ENCODE measurements at places on chromosomes 3 and 15.

GRCh38 chr3:31758322-31758965 is 222.6 kb downstream of the OSBPL10 start:
- no peak for DNase-seq

DNA sequence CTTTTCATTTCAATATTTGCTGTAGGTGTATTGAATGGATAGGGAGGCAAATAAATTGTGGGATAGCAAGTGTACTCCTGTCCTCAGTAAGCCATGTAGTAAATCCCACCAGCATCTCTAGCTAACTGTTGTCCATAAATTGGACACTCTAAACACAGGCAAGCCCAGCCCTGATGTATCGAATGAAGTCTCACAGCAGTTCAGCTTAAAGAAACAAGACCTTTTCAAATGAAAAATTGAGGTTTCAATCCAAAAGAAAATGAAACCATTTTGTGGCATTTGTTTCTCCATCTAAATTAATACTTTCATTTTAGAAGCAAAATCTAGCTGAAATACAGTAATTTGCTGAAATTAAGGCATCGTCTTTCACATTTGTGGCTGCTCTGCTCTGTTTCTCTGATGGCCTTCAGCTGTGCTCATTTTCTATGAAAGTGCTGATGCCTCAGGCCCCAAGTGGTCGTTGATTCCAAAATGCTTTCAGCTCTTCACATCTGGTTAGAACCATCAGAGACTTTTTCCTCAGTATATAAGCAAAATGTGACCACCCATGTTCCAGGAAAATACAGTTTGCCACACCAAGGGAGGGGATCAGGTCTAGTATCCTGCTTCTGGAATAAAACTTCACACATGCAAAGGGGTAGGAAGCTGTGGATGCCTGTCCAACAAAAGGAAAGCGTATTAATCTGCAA is 245.0 kb downstream of the ZMAT3 start:
- no peak for DNase-seq

GRCh38 chr3:69684309-69684961 is 54.8 kb upstream of the MITF start:
- DNase-seq, result no peak

DNA sequence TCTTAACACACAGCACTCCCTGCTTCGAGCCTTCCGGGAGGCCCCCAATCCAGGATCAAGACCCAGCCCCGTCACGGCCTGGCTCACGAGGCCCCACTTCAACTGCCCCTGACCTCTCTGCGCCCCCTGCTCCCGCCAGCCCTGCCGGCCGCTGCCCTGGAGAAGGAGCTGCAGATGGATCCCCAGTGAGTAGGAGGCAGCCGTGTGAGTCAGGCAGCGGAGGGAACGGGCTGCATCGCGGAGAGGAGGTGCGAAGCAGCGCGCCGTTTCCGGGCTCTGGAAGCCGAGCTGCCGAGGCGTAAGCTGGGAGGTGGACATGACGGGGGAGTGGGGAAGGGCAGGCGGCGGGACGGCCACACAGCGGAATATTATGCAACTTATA is 133.4 kb downstream of the TPRA1 start:
- no peak for DNase-seq

- no peak for DNase-seq
Measured at GRCh38 chr3:170497207-170498095, 78.8 kb downstream of the CLDN11 start.

DNA sequence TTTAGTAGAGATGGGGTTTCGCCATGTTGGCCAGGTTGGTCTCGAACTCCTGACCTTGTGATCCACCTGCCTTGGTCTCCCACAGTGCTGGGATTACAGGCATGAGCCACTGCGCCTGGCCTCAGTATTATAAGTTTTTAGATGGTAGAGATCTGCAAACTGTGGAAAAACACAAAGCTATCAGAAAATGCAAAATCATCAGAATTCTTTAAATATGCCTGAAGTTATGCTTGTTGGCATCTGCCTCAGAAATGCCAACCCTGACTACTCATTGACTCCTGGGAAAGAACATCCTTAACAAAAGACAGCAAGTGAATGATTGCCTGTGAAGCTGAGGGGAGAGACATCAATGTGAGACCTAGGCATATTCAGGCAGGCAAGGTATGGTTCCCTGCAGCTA is 94.3 kb upstream of the MB21D2 start:
- DNase-seq, result no peak

GRCh38 chr3:42502429-42503250 is at the start of gene VIPR1:
TSS of gene VIPR1 (plus strand) at chr3:42502643. CDS start at chr3:42502736, 93 bp downstream.
- peak; percentile 86 for DNase-seq

- DNase-seq, result no peak
Measured at GRCh38 chr3:61774279-61774890, 213.0 kb downstream of the PTPRG start.

DNA sequence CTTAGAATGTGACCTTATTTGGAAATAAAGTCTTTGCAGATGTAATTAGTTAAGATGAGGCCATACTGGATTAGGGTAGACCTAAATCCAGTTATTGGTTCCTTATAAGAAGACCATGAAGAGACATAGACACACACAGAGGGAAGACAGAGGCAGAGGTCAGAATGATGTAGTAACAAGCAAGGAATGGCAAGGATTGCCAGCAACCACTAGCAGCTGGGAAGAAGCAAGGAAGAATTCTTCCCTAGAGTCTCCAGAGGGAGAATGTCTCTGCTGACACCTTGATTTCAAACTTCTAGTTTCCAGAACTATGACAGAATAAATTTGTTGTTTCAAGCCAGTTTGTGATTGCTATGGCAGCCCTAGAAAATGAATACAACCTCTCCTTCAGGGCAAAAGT is 116.7 kb downstream of the WDR76 start:
- DNase-seq, result no peak

DNA sequence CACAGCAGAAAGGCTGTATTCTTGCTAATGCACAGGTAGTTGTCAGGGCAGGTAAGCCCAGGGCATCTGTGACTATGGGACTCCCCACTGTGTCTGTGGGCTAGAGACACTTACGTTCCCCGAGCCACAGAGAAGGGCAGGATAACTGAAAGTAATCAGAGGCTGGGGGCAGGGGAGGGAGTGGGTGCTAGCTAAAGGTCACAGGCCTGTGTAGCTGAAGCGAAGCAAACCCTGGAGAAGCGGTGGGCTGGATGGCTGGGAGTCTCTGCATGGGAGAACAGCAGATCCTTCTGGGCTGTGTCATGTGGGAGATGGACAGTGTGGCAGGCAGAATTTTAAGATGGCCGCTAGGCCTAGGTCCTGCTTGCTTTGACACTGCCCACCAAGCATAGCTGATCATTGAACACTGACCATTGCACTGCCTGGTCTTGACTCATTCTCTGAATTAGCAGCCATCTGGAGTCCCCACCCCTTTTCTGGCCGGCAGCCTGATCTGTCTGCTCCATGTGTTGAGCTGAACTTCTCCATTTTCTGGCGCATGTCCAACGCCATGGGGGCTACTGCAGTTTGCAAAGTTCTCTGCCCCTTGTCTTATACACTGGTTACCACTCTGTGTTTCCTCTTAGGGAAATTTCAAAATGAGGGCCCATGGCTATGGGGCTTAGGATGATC is 110.0 kb downstream of the DGKG start:
- DNase-seq, result no peak

DNA sequence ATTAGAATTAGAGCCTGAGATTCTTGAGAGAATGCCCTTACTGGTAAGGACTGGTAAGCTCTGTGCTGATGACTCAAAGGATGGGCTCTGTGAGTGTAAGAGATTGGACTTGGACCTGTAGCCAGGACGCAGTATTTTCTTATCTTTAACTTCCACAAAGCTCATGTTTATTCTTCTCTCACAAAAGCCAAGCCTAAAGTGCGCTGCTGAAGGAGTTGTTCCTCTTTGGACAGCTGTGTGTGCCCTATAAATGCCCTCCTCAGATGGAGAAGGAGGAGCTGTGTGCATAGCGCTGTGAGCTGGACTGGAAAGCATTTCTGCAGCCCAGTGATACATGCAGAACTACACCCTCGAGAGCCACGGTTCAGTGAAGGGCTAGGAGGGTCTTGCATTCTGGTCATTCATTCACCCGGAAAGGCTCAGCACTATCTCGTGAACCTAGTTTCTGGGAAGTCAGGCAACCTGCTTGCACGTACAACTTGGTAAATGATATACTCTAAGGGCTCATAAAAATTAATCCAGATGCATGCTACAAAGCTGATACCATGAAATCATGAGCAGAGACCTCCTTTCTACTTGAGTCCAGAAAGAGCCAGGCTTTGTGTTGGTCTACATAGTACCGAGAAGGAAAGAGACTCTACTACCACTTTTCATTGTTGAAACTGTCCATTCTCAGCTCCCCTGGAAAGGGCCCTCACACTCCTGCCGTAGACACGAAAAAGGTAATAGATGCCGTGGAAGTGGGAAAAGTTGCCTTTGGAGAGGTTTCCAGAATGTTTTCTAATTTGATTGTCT is 103.0 kb upstream of the TBL1XR1 start:
- DNase-seq, result no peak

- no peak for DNase-seq
Measured at GRCh38 chr3:132196113-132196512, 121.1 kb upstream of the ACP3 start.

- DNase-seq, result no peak
Measured at GRCh38 chr3:13171704-13172643, 98.7 kb upstream of the IQSEC1 start.

DNA sequence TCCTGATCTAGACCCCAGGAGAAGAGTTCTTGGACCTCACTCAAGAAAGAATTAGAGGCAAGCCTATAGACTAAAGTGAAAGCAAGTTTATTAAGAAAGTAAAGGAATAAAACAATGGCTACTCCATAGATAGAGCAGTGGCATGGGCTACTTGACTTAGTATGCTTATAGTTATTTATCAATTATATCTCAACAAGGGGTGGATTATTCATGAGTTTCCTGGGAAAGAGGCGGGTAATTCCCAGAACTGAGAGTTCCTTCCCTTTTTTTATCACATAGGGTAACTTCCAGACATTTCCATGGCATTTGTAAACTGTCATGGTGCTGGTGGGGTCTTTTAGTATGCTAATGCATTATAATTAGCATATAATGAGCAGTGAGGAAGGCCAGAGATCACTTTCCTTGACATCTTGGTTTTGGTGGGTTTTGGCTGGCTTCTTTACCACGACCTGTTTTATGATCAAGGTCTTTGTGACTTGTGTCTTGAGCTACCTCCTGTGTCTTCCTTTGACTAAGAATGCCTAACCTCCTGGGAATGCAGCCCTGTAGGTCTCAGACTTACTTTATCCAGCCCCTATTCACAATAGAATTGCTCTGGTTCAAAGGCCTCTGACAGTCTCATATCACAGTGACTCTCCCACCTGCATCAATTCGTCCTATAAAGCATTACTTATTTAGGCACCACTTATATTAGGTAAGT is 35.3 kb upstream of the PLSCR2 start:
- DNase-seq, result no peak

GRCh38 chr3:24264011-24264410 is 230.6 kb downstream of the THRB start:
- DNase-seq, result no peak

- DNase-seq, result no peak
Measured at GRCh38 chr15:68176601-68177000, 28.5 kb downstream of the CALML4 start.

- DNase-seq, result no peak
Measured at GRCh38 chr15:59255680-59256336, 49.2 kb downstream of the LDHAL6B start.

DNA sequence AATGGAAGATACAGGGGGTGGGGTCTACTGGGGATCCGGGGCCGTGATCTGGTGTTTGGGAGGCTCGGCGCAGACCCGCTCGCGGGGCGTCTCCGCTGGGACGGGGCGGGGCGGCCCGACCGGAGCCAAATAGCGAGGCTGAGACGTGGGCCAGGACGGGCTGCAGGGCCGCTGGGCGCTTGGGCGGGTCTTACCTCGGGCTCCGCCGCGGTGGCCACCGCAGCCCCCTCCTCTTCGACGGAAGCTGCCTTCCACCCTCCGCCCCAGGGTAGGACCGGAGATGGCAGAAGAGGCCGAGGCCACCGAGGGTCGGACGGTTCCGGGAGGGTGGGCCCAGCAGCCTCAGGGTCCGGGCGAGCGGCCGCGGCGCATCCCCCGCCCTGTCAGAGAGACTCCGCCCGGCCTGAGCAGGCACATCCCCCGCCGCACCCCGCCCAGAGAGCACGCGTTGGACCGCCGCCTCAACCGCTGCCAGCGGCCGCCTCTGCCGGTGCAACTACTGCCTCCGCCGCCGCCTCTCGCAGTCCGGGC is 399 bp downstream of the MYO9A start:
- DNase-seq, result peak; percentile 47

DNA sequence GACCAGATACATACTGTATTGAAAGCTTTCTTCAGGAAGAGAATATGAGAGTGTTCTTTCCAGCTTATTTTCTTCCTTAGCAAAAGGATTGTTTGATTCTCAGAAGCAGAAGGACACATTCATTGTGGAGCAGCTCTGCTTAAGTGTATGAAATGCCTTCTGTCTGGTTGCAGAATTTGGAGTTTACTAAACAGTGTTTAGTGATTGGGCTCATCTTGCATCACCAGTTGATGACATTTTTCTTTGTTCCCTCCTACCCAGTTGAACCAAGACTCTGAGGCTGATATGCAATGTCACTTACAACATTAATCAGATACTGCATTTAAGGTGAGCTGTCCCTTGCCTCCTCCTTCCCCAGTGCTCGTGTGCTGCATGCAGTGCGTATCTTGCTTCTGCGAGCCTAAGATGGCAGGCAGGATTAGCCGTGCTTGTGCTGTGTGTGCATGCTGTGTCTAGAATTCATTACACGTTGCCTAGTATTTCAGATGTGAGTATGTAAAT is 18.4 kb downstream of the ZBTB38 start:
- DNase-seq, result no peak

GRCh38 chr15:82890338-82890994 is 62.1 kb downstream of the HOMER2 start:
- DNase-seq, result no peak

DNA sequence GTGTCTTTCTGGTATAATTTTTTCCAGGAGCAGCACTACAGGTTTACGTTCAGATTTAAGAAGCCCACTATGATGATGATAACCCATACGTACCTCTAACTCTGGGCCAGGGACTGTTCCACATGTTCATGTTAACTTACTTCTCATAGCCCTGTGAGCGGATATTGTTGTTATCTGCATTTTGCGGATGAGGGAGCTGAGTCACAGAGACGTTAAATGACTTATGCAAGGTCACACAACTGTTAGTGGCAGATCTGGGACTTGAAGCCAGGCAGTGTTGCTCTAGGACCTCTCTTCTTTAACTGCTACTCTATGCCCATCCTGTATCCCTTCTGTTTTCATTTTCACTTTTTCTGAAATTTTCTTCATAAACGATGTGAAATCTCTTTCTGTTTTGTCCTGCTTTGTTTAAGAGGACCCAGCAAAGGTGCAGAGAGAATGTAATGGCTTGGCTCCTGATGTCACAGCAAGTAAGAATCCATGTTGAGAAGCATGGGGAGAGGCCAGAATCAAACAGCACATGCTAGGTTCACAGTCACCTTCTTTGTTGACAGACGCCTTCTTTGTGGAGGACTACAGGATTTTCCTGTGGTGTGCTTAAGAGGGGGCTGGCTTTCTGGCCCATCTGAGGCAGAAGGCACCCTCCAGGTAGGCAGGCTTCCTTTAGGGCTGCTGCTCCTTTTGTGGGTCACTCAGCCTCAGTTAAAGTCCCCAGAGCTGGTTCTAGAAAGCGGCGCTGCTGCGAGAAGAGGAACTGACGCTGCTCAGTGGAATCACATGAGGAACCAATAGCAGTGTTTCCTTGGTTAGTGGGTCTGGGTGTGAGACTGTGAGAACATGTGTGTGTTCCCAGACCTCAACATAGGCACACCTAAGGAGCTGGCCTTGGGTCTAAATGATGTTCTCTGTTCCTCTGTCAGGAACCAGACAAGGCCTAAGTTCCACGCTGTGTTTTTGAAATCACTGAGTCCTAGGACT is 121.6 kb downstream of the TMEM108 start:
- no peak for DNase-seq

GRCh38 chr3:24802614-24803013 is 308.0 kb upstream of the THRB start:
- DNase-seq, result no peak

Measured in activated naive CD4-positive, alpha-beta T cell (primary cell).